ENCODE measurements at places on chromosomes 1 and 21. TPM values are rescaled to one million over a fixed set of nuclear protein-coding genes. Genes with fewer than 3 reads are reported as not detected.

DNA sequence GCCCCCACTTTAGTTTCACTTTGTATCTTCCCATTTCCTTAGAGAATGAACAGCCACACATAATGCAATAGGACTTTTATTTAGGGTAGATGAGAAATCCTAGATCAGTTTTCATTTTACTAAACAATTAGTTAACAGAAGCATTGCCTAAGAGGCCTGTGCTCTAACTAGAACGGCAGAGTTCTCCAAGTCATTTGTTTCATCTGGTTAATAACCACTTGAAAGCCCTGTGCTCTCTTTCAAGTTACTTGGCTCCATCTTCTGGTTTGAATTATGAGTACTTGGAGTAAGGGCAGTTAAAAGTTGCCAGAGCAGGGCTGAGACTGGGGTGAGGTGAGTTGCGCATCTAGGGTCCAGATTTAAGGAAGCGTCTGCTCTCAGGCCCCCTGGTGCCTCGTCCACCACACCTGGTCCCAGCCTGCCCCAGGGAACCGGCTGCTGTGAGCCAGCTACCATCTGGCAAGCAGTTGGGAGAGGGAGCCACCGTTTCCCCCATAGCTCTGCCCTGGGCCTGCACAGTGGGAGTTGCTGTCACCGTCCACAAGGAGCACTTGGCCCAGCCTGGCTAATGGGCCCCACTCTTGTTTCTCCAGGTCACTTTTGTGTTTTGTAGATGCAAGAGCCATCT, 18.1 kb upstream of the SLC44A3 start:
- no peak for DNase-seq

- DNase-seq: no peak
Measured at GRCh38 chr1:157363660-157364140, 188.6 kb downstream of the FCRL5 start.

DNA sequence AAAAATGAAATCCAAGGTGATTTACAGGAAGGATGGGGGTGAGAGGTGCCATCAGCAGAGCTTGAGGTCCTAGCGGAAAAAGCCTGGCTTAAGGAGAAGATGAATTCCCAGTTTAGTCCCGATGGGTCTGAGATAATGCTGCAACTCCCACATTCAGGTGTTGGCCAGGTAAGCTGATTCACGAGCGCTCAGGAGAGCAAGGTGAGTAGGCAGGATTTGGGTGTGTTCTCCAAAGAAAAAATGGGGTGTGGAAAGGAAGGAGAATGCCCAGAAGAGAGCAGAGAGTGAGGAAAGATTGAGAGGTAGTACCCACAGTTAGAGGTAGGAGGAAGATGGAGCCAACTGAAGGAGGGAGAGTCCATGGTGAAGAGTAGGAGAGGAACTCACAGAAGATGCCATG, 12.5 kb downstream of the RIMS3 start:
- DNase-seq: no peak

DNA sequence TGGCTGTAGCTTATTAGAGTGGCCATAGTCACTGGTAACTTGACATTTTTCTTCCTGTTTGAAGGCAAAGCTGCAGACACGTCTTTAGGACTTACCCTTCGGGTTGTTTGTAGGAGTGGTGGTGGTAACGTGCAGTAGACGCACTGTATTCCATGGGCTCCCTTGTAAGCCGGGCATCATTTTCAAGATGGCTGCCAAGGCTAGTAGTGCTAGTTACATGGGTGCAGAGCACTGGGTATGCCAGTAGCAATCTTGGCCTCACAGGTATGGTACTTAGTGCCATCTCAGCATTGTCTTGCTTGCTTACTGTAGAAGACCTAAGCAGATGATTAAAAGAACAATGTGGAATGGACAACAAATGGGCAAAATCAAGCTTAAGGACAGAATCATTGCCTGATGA, 1.9 kb downstream of the YBX1 start:
- DNase-seq: no peak

The HRNR gene
- 0.13 TPM for polyA plus RNA-seq

GRCh38 chr1:225440380-225441221, 12.8 kb upstream of the LBR start:
- no peak for DNase-seq

The F5 gene
- polyA plus RNA-seq: 2.3 TPM

Measured in left renal pelvis (tissue), 4 donors.